Posterior vena cava (tissue), 2 donors: ENCODE measurements at places on chromosomes 5 and 9.

GRCh38 chr5:126339215-126339805, 83.9 kb upstream of the GRAMD2B start:
- no peak for DNase-seq

DNA sequence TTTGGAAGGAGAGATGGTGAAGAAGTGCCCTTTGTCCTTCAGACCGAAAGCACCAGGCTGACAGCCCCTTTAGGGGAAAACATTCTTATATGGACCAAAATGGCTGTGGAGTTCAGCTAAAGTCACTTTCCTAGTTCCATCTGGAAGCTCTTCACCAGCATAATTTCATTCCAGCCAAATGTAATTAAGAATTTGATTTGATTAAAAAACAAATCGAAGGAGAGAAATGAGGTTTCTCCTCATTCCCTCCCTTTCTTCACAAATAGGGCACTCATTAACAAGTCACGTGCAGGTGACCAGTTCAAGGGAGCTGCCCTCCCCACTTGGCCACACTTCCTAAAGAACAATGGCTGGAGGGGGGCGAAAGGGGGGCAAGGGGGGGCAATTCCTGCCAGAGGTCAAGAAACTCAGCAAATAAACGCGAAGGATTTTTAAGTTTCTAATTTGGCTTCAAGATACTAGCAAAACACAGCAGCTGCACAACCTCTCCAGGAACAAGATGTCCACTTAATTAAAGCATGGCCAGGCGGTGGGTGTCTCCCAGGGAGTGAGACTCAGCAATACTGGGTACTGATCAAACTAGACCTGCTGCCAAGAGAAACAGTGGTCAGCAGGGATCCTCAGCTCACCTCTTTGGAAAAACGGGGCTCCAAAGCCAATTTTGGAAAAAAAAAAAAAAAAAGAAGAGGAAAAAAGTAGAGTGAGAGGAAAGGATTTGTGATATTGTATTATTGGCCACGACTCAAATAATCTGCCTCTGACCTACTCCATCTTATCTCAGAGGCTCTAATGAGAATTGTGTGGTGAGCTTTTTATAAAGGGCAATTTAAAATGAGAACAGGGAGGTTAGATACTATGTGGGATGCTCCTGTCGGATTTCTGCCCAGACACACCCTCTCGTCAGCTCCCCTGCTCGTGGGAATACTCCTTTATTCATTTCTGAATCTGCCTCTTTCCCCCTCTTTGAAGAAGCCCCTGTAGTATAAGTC, 254.3 kb downstream of the ZSWIM6 start:
- DNase-seq, result no peak

- peak; percentile 69 for DNase-seq
These were observed 150.0 kb upstream of the IRX2 start for GRCh38 chr5:2901511-2901910.

DNA sequence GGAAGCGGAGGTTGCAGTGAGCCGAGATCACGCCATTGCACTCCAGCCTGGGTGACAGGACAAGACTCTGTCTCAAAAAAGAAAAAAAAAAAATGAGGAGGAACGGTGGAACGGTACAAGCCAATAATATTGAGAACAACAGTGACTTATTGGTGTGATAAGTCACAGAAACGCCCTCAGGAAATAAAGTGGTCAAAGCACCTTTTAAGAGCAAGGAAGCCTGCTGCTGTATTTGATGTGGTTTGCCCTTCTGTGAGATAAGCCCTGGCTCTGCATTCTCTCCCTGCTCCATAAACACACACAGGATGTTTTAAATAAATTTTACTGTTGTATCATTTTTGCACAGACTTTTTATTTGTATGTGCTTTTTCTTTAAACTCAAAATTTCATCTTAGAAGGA, 269.9 kb upstream of the MSX2 start:
- DNase-seq, result no peak

DNA sequence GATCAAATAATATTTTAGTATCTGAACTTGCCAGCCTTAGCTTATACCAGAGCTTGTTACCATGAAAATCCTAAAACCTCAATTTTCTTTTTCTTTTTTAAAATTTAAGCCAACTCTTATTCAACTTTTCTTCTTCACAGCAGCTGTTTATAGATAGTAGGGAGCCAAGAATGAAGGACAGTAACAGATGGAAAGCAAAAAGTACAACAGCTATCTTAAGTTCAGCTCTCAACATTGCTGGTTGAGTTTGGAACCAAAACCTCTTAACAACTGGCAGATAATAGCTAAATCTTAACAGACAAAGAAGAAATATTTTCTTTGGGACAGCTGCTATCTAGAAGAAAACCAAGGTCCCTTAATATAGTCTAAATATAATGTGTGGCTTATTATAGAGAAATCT, 74.7 kb downstream of the PJA2 start:
- DNase-seq, result no peak

DNA sequence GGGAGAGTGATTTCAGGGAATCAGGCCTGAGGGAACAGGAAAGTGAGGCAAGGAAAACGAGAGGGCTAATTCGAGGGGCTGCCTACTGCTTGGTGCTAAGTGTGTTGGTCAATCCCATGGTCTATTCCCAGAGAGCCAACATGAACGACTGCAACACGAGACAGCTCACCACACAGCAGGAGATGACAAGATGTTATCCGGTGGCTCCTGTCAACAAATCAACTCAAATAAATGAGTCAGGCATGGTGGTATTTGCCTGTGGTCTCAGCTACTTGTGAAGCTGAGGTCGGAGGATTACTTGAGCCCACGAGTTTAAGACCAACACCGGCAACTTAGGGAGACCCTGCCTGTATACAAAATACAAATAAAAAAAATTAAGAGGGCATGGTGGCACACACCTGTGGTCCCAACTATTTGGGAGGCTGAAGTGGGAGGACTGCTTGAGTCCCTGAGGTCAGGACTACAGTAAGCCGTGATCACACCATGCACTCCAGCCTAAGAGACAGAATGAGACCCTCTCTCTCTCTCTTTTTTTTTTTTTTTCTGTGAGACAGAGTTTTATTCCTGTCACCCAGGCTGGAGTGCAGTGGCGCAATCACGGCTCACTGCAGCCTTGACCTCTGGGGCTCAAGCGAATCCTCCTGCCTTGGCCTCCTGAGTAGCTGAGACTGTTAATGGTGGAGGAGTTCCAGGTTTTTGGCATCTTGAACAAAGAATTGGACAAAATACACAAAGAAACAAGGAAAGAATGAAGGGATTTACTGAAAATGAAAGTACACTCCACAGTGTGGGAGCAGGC, 9.0 kb upstream of the FAF2 start:
- no peak for DNase-seq

DNA sequence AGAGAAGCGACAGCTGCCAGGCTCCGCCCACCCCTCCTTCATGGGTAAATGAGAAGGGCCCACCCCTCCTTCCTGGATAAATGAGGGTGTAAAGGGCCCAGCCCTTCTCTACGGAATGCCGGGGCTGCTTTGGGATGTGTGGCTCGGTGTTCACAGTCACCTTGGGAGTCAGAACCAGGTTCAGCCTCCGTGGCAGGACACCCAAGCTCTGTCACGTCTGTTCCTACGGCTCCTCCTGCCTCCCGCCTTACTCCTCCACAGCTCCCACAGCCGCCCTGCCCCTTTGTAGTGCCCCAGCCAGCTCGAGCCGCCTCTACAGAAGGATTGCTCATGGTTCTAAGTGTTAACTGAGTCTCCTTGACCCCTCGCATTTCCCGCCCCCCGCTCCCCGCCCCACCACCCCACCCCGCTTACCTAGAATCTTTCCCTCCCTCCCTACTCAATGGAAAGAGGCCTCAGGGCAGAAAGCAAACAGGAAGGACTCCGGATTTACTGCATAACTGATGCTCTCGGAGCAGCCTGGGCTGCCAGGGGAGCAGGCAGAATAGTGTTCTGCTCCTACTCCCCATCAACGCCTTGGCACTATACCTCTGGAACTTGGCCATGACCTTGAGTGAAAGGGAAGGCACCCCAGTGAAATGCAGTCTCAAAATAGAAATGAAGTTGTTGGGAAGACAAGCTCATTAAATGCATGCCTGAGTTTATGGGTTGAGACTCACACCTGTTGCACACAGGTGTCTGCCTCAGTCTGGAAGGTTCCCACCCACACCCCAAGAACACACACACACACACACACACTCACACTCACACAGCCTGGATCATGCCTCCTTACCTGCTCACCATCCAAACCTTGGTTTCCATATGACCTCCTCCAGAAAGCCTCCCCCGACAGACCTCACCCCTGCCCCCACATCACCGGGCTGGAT, 59.6 kb downstream of the NEURL1B start:
- DNase-seq, result no peak

GRCh38 chr9:70511858-70512257, 97.4 kb upstream of the KLF9 start:
- DNase-seq, result no peak

- no peak for DNase-seq
These were observed 17.9 kb downstream of the CYSTM1 start for GRCh38 chr5:140192715-140193430.

DNA sequence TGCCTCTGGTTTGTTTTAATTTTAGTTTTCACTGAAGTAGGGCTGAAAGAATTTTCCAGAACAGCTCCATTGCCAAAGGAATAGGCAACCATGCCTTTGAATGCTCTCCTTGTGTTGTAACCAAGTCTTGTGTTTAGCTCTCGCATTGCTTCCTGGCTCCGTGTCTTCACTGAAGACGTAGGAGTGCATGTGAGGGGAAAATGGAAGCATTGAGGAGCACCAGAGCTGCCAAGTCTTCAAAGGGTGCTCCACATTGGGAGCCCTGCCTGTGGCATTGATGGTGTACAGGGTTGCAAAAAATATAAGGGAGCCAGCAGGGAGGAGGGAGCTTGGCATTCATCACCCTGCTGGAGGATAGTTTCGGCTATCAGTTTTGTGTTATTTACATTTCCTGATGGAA, 86.6 kb downstream of the NTRK2 start:
- no peak for DNase-seq

GRCh38 chr5:151151263-151151660, 6.3 kb downstream of the ANXA6 start:
- DNase-seq, result no peak

GRCh38 chr9:116494815-116495634, 192.1 kb upstream of the TRIM32 start:
- DNase-seq, result no peak

- DNase-seq, result no peak
These were observed 49.9 kb upstream of the C5orf46 start for GRCh38 chr5:147956064-147956841.

DNA sequence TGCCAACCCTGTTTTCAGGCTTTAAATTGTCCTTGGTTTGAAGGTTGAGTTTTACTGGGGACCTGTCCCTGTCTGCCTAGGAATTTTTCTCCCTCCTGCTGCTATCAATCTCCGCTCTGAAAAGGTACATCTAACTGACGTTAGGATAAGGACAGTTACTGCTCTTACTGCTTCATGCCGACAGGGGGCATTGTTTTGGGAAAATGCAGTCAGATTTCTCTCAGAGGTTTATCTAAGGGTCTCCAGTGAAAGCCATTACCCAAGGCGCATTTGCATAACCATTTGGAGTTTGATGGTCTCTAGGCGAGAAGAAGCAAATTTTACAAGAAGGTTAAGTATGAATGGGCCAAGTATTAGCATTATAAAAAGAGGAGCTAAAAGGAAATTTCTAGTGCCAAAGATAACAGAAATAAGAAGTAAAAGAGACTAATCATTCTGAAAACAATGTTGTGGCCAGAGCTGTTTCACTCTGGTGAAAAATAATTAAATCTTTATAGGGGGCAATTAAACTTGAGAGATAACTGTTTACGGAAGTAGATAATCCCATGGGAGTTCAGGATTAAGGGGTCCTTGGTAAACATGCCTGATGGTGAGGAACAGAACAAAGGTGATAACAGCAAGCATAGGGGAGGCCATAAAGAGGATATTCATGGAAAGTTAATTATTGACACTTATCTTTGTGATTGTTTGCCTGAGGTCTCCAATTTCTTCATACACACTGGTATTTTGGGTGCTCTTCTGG, 605.0 kb downstream of the MTRR start:
- DNase-seq, result no peak

DNA sequence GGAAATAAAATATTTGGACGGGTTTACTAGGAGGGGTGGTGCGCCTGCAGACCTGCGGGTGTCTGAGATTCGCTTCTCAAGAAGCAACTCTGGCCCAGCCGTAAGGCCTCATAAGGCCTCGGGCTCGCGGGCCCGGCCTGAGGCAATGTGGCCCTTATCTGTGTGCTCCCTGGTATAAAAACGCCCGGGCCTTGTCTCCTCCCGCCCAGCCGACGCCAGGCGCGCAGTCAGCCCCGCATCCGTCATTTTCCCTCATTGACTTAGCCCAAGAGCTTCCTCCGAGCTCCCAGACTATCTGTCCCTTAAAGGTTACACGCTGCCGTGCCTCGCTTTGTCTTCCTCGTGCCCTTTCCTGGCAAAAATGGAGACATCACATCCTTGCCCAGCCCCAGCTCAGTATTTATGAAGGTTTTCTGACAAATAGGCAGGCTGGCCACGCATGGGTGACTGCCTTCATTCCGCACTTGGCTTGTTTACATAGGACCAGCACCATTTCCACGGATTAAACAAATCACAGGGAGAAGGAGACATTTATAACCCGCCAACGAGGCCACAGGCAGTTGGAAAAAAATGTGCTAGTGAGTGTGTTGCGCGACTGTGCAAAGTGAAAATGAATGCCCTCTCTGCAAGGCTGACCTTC, 74.5 kb upstream of the TBCA start:
- DNase-seq, result no peak

GRCh38 chr9:83491413-83491812, 46.8 kb downstream of the FRMD3 start:
- no peak for DNase-seq

- no peak for DNase-seq
These were observed 455.5 kb upstream of the TRPC7 start for GRCh38 chr5:136820848-136821247.

DNA sequence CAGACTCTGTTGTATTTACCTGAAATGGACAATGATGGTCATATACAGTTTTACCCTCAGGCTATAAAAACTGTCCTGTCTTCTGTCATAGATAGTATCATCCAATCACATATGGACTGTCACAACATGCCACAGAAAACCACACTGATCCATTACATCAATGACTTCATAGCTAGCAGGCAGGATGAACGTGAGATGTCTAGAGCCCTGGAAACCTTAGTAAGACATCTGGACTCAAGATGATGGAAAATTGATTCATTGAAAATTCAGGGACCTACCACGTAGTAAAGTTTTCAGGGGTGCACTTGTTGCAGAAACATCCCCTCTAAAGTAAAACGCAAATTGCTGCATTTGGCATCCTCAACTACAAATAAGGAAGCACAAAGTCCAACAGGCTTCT, 284.4 kb upstream of the RGMB start:
- no peak for DNase-seq

DNA sequence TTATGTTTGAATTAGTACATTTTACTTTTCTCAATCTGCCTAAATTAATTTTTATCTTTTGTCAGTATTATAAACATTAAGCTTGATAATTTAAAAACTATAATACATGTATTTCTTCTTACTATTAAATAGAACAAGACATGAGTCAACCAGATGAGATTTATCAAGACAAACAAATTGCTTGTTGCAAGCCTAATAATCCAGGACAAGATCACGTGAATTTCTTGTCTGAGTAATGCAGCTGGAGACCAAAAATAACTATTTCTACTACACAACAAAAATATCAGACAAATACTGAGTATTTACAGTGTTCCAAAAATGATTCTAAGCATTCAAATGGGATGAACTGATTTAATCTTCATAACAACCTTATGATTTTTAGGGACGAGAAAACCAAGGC, 339.1 kb upstream of the PRR16 start:
- no peak for DNase-seq
